Progenitor cell of endocrine pancreas (in vitro differentiated cells): ENCODE measurements at places on chromosomes 5 and 9.
A peak's percentile ranks its signal among the peaks of the same experiment; 100 is the strongest.

DNA sequence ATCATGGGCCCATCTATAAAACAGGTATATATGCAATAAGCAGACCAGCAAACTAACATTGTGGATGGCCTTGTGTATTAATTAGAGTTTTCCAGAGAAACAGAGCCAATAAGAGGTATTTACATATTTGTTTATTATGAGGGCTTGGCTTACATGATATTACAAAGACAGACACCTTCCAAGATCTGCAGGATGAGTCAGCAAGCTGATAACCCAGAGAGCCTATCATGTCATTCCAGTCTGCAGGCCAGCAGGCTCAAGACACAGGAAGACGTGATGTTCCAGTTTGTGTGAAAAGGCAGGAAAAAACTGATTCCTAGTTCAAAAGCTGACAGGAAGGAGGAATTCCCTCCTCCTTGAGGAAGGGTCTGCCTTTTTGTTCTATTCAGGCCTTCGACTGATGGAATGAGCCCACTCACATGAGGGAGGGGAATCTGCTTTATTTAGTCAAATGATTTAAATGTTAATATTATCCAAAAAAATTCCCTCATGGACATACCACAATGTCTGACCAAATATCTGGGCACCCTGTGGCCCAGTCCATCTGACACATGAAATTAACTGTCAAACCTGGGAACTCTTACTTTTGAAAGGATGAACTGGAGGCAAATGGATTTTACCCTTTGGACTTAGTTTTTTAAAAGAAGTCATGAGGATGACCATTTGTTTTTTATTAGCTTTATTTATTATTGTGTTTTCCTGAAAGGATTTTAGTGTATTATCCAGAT is 161.2 kb upstream of the CHD1 start:
- no peak for DNase-seq

- no peak for DNase-seq
Measured at GRCh38 chr5:33032271-33033070, 321.4 kb downstream of the NPR3 start.

- no peak for DNase-seq
Measured at GRCh38 chr5:143561219-143561618, 157.7 kb upstream of the NR3C1 start.

- peak; percentile 26 for DNase-seq
Measured at GRCh38 chr9:114805670-114806525, at the start of gene TNFSF15. Gene TNFSF15 (minus strand): TSS chr9:114806039. CDS start chr9:114806012, 27 bp downstream.

DNA sequence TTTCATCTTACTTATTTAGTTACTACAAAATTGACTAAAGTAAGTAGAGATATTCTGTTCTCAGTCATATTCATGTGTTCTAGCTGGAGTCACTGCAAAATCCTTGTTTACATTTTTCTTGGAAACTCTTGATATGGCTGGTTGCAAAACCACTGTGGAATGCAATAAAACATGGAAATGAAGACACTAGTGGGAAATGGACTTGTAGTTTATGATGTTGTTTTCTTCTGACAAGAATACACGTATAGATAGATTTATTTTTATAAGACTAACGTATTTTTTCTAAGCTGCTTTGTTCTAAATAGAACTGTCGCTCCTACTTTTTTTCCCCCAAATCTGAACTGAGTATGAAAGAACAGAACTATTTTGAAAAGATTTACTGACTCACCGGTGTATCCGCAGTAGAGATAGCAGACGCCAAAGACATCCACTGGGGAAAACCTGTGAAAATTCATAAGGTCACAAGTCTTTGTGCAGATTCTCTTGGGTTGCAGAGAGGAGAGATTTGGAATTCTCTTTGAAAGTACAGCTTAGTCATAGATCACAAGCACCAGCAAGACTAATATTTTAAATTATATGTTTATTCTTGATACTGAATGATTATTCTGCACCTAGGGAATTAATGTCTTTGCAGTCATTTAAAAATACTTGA is 119.6 kb upstream of the TAF11L2 start:
- no peak for DNase-seq

GRCh38 chr5:9474219-9475002 is 71.5 kb downstream of the SEMA5A start:
- no peak for DNase-seq

GRCh38 chr9:80320916-80321315 is 749.2 kb downstream of the TLE4 start:
- DNase-seq = no peak

GRCh38 chr5:13439430-13439829 is 505.1 kb downstream of the DNAH5 start:
- DNase-seq = no peak

DNA sequence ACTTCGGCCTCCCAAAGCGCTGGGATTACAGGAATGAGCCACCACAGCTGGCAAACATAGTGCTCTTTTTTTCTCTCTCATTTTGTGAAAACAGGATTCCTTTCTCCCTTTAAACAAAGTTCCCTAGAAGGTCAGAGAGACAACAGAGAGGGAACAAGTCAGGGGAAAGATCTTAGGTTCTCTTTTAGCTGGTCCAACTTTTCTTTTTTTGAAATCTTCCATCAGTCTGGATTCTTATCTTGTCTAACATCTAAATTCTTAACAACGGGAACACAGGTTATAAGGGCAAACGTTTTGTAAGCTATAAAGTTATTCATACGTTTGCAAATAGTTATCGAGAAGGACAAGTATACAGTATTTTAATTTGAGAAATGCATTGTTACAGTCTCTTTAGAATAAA is 224.1 kb upstream of the TBCA start:
- no peak for DNase-seq

DNA sequence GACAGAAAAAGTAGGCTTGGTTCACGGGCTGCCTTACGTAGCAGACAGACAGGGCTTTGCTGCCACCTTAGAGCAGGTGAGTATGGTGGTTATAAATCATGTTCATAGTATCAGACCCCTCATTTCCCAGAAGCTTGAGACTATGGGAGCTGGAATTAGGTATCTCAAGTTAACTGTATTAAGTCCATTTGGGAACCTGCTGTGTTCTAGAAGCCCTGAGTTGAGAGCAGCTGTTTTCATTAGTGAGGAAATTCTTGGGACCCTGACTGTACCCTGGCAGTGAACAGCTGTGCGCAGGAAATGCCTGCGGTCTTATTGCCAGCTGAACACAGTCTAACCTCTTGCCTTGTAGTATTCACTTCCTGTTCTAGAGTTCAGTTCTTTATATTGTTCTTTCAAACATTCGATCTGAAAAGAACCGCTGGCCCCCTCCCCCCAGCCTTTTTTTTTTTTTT is 29.8 kb downstream of the UGCG start:
- no peak for DNase-seq

DNA sequence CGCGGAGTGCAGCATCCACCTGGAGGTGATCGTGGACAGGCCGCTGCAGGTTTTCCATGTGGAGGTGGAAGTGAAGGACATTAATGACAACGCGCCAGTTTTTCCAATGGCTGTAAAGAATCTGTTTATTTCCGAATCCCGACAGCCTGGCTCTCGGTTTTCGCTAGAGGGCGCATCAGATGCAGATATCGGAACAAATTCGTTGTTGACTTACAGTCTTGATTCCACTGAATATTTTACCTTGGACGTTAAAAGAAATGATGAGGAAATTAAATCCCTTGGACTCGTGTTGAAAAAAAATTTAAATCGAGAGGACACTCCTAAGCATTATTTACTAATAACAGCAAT is 611 bp downstream of the PCDHA3 start:
- DNase-seq = no peak

DNA sequence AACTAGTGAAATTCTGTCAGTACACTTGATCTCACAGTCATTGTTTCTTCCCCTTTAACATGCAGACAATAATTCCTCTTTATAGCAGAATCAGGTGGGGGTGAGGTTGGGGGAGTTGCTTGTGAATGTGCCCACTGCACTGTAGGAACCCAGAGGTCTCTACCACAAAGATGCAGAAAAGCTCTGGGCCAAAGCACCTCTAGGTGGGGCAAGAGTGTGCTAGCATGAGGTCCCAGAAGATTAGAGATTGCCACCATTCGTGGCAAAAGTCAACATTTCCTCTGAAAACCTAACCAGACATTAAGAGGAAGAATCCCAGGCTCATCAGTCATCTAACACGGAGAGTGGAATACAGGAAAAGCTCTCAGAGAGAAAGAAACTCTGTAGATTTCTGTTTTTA is 74.5 kb downstream of the PTCD2 start:
- DNase-seq = no peak

- no peak for DNase-seq
Measured at GRCh38 chr9:133489253-133490190, 10.6 kb upstream of the SLC2A6 start.

- no peak for DNase-seq
Measured at GRCh38 chr5:57033103-57033502, 81.2 kb upstream of the MIER3 start.

- DNase-seq = no peak
Measured at GRCh38 chr9:4742246-4742645, 1.2 kb upstream of the AK3 start.

DNA sequence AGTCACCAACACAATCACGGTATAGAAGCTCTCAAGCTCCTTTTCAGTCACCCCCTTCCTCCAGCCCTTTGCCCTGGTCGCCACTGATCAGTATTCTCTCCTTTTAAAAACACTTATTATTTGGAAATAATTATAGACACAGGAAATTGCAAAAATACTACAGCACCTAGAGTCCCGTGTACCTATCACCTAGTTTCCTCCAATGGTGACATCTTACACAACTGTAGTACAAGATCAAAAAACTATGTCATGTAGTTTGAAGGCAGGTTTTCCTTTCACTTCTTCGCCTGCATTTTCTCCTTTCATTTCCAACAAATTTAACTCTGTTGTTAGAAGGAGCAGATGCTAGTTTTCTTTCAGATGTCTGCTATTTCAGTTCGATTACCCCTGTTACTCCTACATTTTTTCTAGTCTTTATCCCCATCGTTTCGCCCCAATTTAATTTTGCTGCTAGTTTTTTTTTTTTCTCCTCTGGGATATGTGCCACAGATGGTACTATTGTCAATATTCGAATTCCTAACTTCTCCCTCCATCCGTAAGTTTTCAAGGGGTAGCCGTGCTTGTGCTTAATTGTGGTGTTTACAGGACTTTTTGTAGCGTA is 612 bp upstream of the ATG10 start:
- DNase-seq = no peak

GRCh38 chr9:119736491-119737454 is 367.5 kb upstream of the BRINP1 start:
- no peak for DNase-seq

DNA sequence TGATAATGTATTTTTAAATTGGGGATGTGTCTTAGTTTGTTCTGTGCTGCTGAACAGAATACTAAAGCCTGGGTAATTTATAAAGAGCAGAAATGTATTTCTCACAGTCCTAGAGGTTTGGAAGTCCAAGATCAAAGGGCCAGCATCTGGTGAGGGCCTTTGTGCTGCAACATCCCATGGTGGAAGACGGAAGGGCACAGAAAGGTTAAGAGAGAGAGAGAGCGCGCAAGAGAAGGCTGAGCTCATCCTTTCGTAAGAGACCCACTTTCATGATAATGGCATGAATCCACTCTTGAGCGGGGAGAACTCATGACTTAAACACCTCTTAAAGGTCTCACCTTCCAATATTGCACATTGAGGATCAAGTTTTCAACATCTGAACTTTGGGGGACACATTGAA is 79.1 kb upstream of the GOLM1 start:
- no peak for DNase-seq
